Activated naive CD8-positive, alpha-beta T cell treated with anti-CD3 and anti-CD28 coated beads, Interleukin-2, amount 50 U/mL, for 24 hours (primary cell): ENCODE measurements at places on chromosomes 1 and 21.

GRCh38 chr21:37603129-37603528 lies 236.6 kb downstream of the DYRK1A start:
- DNase-seq, result no peak

GRCh38 chr1:185467122-185467521 lies 150.1 kb upstream of the IVNS1ABP start:
- no peak for DNase-seq

- DNase-seq, result no peak
These were observed 16.4 kb downstream of the RNF220 start for GRCh38 chr1:44421446-44421884.

DNA sequence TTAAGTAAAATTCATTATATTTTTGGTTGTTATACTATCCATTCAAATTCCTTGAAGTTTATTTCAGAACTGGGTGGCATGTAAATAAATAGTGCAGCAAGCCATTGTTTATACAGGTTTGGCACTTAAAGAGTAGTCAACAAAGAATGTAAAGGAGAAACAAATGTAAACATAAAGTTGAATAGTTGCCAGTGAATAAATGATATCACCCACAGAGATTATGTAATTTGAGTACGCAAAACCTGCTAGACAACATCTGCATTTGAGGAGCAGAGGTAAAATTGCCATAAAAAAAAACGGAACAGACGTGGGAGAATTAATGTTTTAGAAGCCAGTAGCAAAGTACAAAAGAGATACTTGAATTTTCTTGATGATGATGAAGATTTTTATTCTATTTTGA lies 111.6 kb downstream of the ADGRL2 start:
- no peak for DNase-seq

DNA sequence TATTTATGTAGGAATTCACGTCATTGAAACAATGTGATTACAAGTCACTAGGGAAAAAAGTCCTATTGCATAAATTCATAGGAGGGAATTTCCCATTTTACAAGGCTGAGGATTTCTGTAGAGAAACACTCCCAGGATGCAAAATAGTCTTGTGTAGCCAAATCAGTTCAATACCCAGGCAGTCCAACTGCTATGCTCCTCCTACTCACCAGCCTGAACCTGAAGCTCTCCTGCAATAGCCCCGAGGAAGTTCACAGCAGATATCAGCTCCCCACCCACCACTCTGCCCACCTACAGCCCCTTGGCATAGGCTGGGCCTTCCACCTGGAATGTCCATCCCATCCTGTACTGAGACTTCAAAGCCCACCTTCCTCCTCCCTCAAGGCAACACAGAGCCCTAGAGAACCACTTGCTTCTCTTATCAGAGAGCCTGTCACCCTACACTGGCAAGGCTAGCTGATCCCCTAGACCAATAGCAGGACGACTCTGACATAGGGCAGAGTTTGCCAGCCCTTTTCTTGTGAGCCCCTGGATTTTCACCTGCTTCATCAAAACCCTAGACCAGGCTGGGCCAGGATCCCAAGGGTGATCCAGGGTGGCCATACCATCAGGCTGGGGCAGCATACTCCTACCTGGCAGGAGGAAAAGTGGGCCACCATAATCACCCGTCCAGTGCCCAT lies 1.5 kb downstream of the LSS start:
- no peak for DNase-seq

DNA sequence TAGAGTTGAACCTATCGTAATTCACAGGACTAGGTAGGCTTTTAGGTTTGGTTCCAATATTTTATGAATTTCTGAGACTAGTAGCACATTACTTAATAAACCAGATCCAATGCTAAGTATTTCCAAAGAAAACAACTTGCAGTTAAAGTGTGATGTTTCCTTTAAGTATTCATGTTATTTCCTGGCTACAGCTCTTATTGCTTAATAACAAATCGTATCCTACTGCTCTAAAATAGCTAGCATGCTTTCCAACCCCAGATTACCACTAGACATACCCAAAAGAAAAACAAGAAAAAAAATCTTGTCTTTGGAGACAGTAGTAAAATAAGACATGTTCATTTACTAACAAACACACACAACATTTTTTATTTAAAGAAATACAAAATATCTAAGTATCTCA lies 898 bp downstream of the KRTAP27-1 start:
- DNase-seq, result no peak
